NCI-H69 (cell line): ENCODE measurements at places on chromosomes 7 and 10.

GRCh38 chr7:124428781-124429180 is 336.8 kb downstream of the GPR37 start:
- DNase-seq = peak; percentile 98

GRCh38 chr7:117066668-117067067 is 113.4 kb downstream of the ST7 start:
- DNase-seq = no peak

- peak; percentile 66 for DNase-seq
Observed at GRCh38 chr7:33044401-33044718, 18.2 kb downstream of the NT5C3A start.

GRCh38 chr7:22833957-22834356 is 11.3 kb upstream of the TOMM7 start:
- DNase-seq = no peak

GRCh38 chr10:34838366-34838900 is 23.3 kb upstream of the PARD3 start:
- DNase-seq = no peak

GRCh38 chr7:110677405-110677804 is 413.5 kb upstream of the LRRN3 start:
- DNase-seq = no peak

DNA sequence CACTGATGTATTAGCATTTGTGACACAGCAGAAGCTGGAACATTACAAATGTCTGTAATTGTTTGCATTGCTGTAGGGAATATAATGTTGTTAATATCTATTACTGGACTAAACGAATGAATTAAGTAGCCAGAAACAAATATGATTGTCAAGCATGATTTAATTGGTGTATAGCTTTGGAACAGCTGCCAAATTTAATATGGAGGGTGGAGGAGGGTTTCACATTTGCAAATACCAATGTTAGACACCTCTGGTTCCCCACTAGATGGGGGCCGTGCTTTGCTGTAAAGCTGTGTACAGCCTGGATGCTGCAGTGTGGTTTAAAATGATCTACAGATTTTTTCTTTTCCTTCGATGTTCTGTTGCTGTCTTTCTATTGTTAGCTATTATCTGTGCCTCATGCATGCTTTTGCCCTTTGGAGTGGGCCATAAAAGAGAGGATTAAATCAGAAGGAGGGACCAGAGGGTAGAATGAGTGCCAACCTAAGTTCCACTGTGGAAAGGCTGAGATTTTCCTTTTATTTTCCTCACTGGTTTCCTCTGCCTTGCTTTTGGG is 23.1 kb downstream of the DNAJB9 start:
- peak; percentile 82 for DNase-seq

GRCh38 chr10:34494012-34494411 is 321.1 kb downstream of the PARD3 start:
- DNase-seq = no peak

- no peak for DNase-seq
Observed at GRCh38 chr10:78685466-78686103, 383.2 kb upstream of the ZMIZ1 start.

DNA sequence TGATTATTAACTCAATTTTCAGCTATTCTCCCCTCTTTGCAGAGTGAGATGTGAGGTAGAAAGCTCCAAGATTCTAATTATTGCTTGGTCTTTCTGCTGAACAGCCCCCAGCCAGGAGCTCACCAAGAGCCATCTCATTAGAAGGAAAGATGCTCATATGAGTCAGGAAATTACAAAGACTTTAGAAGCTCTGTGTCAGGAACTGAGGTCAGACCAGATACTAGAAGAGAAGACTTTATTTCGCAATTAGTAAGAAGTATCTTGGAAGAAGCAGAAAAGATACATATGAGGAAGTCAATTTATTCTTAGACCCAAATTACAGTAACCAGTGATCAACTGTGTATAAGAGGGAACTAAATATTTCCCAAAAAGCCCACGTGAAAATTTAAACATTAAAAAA is 626.9 kb downstream of the ZWINT start:
- DNase-seq = no peak

DNA sequence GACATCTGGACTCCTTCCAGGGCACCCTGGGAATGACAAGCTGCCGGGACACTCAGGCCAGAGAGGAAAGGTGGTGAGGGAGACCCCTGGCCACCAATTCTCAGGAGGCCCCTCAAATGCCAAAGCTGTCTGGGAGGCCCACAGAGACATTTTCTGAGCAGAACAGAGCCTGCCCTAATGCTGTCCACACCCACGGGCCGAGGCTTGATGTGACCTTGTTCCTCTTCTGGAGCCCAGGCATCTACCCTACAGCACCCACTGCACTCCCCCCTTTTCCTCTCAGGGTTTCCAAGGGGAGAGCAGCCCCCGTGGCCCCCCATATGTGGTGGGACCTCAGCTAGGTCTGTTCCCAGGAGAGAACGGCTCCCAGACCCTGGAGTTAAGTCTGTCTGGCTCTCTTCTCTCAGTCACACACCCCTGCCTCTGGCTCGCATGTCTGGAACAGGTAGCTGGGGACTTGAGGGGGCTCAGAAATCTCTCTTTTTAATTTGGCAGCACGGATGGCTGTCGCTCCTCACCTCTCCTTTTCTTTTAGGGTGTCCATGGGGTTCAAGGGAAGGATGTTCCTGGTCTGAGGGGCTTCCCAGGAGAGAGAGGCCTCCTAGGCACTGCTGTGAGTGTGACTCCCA is 16.8 kb upstream of the VOPP1 start:
- no peak for DNase-seq

DNA sequence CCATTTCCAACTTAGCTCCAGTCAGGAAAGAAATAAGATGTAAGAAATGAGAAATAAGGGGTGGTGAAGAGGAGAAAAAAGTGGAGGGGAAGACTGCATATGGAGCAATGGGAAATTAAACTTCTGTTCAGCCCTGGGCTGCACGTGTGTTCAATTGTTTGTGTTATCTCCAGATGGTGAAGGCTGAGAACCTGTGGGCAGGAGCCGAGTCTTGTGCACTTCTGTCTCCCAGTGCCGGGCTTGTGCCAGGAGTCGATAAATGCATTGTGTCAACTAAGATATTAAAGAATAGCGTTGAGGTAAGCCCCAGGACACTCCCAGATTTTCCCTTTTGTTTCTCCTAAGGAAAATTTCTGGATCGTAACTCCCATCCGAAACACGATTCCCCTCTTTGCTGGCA is 98.2 kb downstream of the PRLHR start:
- DNase-seq = no peak

GRCh38 chr7:34133983-34134782 is 228.8 kb downstream of the BMPER start:
- DNase-seq = peak; percentile 69

DNA sequence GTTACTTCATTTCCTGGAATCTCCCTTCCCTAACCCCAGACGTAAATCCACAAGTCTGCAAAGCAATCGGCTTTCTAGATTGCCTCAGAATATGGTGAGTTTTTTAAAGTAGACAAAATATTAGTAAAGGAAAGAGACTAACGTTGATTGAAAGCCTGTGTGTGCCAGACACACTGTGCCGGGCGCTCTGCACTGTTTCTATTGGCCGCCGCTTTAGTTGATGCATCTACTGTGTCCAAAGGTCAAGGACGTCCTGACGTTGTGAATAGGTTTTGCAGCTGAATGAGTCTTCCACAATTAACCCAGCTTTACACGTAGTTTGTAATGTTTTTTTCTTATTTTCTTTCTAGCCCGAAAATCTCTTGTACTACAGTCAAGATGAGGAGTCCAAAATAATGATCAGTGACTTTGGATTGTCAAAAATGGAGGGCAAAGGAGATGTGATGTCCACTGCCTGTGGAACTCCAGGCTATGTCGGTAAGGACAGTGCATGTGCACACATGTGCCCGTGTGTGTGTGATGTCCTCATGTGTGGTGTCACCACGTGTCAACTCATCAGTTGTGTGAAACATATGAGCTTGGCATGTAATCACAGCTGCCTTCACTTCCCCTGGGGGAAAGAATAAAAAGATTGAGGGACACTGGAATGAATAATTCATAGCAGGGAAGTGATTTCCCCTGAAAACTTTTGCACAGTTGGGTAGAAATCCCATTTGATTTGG is 232.0 kb downstream of the CCDC3 start:
- DNase-seq = no peak

GRCh38 chr10:130466271-130466997 is 330.2 kb downstream of the GLRX3 start:
- DNase-seq = no peak

GRCh38 chr7:64632029-64632428 is 33.9 kb upstream of the ZNF107 start:
- no peak for DNase-seq

GRCh38 chr10:11510736-11511135 is 100.7 kb downstream of the USP6NL start:
- DNase-seq = no peak

- no peak for DNase-seq
Observed at GRCh38 chr10:5538892-5539651, 14.3 kb downstream of the CALML3 start.

GRCh38 chr7:47443049-47443448 is 138.9 kb downstream of the TNS3 start:
- DNase-seq = no peak

- DNase-seq = no peak
Observed at GRCh38 chr7:77944183-77945182, 145.9 kb downstream of the PHTF2 start.

DNA sequence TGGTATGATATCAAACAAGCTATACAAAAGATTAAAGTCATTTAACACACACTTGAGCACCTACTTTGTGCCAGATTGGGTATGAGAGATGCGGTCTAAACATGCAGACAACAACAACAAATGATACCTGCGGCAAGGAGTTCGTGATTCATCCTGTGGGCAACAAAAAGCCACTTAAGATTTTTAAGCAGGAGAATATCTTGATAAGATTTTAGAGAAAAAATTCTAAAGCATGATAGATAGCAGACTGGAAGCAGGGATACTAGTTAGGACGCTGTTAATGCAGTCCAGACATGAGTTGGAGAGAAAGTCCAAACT is 1.6 kb upstream of the KBTBD2 start:
- no peak for DNase-seq

DNA sequence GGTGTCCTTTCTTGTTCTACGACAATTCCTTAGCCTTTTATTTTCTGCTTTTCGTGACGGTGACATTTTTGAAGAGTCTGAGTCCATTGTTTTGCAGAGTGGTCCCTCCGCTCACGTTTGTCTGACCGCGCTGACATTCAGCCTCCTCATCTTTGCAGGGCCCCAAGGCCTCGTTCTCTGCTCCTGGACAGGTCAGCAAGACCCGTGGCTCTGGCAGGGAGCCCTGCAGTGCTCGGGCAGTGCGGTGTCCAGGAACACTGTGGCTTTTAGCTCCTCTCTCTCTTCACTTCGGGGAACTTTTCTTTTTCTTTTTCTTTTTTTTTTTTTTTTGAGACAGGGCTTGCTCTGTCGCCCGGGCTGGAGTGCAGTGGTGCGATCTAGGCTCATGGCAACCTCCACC is 142.5 kb downstream of the DNAJB6 start:
- DNase-seq = no peak

- DNase-seq = no peak
Observed at GRCh38 chr7:44329888-44330287, 4.5 kb upstream of the CAMK2B start.

GRCh38 chr10:120606051-120606764 is 149.2 kb downstream of the PLPP4 start:
- DNase-seq = no peak

GRCh38 chr10:125639846-125640245 is 43.1 kb downstream of the TEX36 start:
- DNase-seq = no peak

- no peak for DNase-seq
Observed at GRCh38 chr10:52280051-52280450, 34.0 kb upstream of the DKK1 start.

DNA sequence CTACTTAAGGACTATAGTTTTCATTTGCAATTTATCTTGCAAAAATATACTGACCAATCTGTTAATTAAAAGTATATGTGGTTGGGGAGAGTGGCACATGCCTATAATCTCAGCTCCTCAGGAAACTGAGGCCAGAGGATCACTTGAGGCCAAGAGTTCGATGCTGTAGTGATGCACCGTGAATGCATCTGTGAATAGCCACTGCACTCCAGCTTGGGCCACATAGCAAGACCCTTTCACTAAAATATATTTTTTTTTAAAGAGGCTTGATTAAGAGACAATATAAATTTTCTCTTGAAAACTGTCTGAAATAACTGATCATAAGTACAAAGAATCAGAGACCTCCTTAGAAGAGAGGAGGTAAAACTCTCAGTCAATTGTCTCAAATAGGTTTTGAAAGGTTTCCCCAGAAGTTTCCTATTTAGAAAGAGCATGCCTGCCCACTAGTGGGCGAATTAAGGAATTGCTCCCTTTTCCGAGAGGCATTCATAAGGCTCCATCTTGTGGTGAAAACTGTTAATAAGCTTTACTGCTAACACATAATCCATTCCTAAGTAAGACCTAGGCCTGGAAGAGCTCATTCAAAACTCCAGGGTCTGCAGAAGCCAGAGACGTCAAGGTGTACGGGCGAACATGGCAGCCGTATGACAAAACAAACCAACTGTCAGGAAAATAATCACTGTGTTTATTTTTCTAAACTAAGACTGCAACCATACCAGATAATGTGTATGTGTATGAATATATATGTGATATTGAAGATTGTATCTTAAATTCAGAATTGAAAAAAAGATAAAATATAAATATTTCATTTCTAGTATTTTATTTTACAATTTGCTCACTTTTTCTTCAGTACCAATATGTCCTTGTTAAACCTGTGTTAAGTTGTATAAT is 6.8 kb upstream of the TAS2R40 start:
- DNase-seq = peak; percentile 84

- DNase-seq = peak; percentile 18
Observed at GRCh38 chr10:70528741-70529362, 50.3 kb downstream of the PALD1 start.
